Foreskin keratinocyte (primary cell): ENCODE measurements at places on chromosomes 3 and 15. TPM values are rescaled to one million over a fixed set of nuclear protein-coding genes. Genes with fewer than 3 reads are reported as not detected.

DNA sequence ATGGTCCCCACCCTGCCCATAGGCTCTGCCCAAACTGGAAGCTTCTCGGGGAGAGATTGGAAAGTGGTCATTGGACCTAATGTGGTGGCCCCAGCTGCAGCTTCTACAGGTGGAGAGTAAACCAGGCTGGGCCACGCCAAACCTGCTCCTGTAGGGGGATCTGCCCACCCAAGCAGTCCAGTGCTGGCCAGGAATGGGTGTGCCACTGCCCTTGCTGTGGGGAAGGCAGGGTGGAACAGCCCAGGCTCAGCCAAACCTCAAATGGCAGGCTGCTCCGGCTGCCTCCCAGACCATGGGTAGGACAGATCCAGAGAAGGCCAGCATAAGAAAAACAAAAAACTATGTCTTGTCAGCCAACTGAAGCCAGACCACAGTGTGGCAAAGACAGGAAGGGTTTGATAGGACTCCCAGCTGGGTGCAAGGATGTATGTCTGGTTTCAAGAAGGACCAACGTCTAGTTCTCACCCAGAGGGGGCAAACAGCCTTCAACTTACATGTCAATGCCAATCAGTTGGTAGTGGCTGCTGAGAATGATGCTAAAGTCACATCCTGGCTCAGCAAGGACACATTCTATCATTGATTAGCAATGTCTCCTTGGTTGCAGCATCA lies 267.3 kb downstream of the UACA start:
- DNase-seq = no peak

The ZNF662 gene
- polyA plus RNA-seq = 1.2 TPM in 2 replicates

- peak; percentile 62 for DNase-seq
These were observed 19.0 kb upstream of the GHSR start for GRCh38 chr3:172467170-172467824.

GRCh38 chr15:61018953-61019352 lies 210.1 kb downstream of the RORA start:
- no peak for DNase-seq

- DNase-seq = no peak
These were observed 4.6 kb downstream of the RAB6B start for GRCh38 chr3:133890972-133891644.

DNA sequence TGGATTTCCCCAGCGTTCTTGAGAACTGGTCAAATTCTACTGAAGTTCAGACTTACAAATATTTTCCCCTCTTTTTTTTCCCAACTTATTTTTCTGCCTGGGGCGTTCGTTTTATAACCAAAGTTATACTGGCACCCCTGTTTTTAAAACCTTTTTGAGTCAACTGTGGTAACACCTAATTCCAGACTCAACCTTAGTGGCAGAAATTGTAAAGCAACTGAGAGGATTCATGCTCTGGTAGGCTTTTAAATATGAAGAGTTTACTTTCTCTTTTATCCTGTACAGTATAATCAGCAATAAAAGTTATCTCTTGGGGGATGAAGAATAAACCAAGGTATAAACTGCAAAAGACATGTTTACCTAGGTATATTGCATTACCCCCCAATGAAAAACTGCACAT lies 2.3 kb downstream of the IL5RA start:
- no peak for DNase-seq

- DNase-seq = no peak
These were observed 27.5 kb downstream of the HERC1 start for GRCh38 chr15:63805993-63806980.

The PTPRG gene
- 2.0 and 2.3 TPM in 2 replicates for polyA plus RNA-seq

DNA sequence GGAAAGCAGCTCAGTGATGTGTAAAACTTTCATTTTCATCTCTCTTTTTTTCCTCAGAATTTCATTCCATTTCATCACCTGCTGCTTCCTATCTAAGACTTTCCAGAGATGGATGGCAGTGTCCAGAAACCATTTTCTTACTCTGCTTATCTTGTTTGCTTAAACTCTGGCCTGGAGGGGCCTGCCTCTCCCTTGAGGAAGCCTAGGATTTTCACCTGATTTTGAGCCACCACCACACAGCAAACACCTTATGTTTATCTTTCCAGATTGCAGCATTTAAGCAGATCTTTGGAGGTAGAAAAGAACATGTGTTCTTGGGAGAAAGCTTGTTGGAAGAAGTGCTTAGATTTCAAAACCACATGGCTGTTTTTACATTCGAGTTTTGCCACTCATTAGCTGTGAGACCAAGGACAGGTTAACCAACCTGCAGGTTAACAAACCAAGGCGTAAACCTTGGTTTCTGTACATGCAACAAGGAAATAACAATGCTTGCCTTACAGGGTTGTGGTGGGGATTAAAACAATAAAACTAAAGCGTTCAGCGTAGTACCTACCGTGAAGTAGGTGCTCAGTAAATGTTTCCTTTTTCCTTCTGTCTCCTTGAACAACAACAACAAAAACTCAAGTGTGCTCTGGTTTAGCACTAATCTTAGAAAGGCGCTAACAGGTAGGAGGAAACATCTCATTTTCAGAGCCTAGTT lies 120.3 kb downstream of the CLSTN2 start:
- DNase-seq = no peak

DNA sequence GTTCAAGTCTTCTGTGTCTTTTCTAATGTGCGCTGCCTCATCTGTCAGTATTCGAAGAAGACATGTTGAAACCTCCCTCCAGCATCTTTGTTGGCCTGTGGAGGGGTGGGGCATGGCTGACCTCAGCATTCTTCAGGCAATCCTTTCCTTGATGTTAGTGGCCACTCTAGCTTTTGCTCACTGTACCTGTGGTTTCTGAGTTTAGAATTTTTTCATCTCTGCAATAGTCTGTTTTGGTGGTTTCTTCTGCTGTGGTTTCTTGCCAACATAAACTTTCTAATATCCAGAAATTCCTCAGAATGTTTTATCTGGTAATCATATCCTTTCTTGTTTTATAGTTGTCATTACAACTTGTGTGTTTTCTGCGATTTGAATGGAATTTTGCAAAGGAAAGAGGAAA lies 251.3 kb upstream of the NR2E3 start:
- DNase-seq = peak; percentile 86

The FGD5 gene
- not detected in 2 replicates for polyA plus RNA-seq

GRCh38 chr3:86147119-86147518 lies 843.8 kb downstream of the VGLL3 start:
- DNase-seq = no peak

The CCDC54 gene
- not detected in 2 replicates for polyA plus RNA-seq

The TRAT1 gene
- polyA plus RNA-seq = not detected in 2 replicates

The CTXND1 gene
- not detected in 2 replicates for polyA plus RNA-seq

- DNase-seq = peak; percentile 58
These were observed 54.4 kb downstream of the ULK4 start for GRCh38 chr3:41907330-41908073.

DNA sequence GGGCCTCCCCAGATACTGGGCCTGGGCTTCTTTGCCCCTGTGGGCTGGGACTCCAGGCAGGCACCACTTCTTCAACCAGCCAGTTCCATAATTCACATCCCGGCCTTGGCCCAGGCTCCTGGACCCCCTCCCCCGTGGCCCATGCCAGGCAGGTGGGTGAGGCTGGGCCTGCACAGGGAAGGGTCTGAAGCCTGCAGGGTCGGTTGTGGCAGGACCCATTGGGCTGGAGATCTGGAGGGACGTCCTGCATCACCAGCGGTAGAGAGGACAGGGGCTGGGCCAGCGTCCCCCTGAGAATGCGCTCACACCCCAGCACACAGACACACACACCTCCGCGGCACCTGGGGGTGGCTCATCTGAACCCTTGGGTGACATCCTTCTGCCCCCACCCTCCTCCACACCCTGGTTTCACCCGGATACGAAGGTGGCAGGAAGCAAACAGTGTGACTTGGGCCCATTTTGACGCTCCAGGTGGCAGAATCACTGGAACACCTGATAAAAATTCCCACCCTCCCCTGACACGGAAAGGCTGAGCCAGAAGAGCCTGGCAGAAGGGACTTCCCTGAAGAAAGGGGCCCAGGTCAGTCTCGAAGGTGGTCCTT lies 15.4 kb downstream of the ZDHHC19 start:
- DNase-seq = no peak

DNA sequence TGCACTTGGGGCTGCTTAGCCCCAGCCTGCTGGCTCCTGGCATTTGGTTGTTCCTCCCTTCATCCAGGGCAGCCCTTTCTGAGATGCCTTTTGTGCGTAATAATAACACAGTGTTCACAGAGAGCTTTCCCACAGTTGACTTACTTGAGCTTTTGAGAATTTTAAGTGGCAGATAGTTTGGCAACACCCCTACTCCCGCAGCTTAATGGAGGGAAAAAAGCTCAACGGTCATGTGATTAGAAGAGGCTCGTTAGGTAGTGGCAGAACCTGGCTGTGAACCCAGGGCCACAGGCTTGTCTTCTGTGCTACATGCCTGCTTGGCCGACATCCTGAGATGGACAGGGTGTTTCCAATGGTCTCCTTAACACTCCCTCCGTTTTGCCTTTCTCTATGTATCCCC lies 4.7 kb downstream of the KBTBD13 start:
- DNase-seq = no peak

- DNase-seq = no peak
These were observed 363.6 kb downstream of the NR2F2 start for GRCh38 chr15:96693990-96694517.

GRCh38 chr3:83011481-83011880 lies 1250.0 kb upstream of the GBE1 start:
- peak; percentile 68 for DNase-seq

- DNase-seq = no peak
These were observed 241.7 kb upstream of the ICE2 start for GRCh38 chr15:60720493-60721256.

GRCh38 chr3:29215948-29216347 lies 64.9 kb upstream of the RBMS3 start:
- DNase-seq = no peak

The LRRIQ4 gene
- not detected in 2 replicates for polyA plus RNA-seq

The AP3B2 gene
- 0.11 and 0.57 TPM in 2 replicates for polyA plus RNA-seq

GRCh38 chr3:130504701-130505100 lies 12.3 kb upstream of the COL6A6 start:
- DNase-seq = no peak

GRCh38 chr15:80173022-80173759 lies 20.4 kb downstream of the FAH start:
- peak; percentile 13 for DNase-seq

- DNase-seq = no peak
These were observed 203.9 kb downstream of the NEK10 start for GRCh38 chr3:27165321-27165721.

GRCh38 chr3:55178336-55178735 lies 250.5 kb upstream of the LRTM1 start:
- DNase-seq = no peak

GRCh38 chr3:98568402-98568801 lies 25.0 kb downstream of the CPOX start:
- no peak for DNase-seq

DNA sequence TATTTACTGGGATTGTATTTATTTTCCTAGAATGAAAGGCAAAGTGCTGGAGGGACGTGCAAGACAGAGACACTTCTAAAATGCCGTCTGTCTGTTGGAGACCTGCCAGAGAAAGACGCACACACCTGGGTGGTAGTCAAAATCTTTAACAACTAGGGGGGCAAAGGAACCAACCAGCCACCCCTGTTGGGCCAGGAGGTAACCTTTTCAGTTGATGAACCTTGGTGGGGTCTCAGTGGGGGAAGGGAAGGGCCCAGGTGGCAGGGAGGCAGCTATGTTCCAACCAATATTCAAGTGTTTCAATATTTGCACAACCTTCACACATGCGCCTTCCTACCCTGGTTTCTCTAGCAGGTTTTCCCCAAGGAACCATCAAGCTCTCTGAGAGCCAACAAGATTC lies 99.0 kb downstream of the MEGF11 start:
- no peak for DNase-seq

The IQCF5 gene
- polyA plus RNA-seq = not detected in 2 replicates

The XCR1 gene
- not detected in 2 replicates for polyA plus RNA-seq

The PRSS50 gene
- not detected in 2 replicates for polyA plus RNA-seq

The GOLGA8S gene
- 0.02 TPM in 1 of 2 replicates, not detected in the other for polyA plus RNA-seq

The ZNF774 gene
- 0.81 and 1.1 TPM in 2 replicates for polyA plus RNA-seq

DNA sequence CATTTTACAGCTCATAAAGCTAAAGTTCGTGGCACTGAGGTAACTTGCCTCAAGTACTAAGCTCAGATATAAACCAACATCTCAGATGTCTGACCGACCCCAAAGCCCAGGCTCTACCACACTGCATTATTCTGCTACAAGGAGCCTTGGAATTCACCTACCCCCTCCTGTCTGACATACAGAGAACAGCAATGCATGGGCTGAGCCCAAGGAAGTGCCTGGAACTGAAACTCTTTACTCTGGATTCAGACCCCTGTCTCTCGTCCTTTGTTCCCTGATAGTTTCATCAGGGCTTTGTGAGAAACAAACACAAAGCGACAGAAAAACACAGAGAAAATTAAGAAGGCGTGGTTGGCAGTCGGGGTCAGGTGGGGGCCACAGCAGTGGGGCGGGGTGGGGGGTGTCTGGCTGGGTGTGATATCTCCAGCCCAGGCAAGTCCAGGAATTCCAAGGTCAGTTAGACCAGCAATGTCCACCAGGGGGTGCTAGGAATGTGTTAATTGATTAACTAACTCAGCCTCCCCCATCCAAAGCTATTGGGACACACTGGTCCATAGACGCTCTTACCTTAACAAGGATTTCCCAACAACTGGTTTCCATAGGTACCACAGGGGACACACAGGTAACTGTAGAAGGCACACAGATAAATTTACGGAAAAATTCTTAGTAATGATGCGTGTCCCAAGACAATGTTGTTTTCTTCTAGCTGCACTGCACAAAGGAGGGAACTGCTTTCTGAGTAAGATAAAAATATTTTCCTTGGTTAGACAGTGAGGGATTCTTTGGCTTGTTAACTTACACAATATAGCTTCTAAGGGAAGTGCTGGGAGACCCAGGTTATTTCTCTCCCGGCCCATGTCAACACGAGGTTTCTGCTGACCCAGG lies 18.8 kb upstream of the SSUH2 start:
- DNase-seq = no peak

GRCh38 chr3:102302020-102302419 lies 132.8 kb upstream of the ZPLD1 start:
- DNase-seq = no peak

- DNase-seq = no peak
These were observed 3.3 kb downstream of the PPP4R2 start for GRCh38 chr3:72999951-73000350.

DNA sequence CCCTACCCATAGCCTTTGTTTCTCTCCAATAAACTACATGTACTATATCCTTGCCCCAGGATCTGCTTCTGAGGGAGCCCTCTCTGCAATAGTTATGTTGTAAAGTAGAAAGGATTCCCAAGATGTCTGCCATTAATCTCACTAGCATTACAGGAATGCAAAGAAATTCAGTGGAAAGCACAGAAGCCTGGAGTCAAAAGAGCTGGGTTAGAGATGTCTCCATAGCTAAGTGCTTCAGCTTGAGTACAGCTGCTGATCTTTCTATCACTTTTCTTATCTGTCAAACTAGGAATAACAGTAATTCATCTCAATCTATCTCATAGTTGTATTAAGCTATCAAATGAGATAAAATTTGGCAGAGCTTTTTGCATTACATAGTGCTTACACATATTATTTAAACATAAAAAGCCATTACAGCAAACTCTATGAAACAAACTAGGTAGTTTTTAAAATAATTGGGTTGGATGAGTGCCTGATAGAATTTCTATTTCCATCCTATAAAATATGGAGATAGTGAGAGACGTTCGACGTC lies 799.5 kb upstream of the SEMA6D start:
- no peak for DNase-seq
